Cortex of kidney (tissue), 1 donor: ENCODE measurements at places on chromosomes 5 and 9.

GRCh38 chr5:135108569-135108968, 74.5 kb upstream of the PITX1 start:
- DNase-seq, result no peak

GRCh38 chr5:130427222-130427955, 523.1 kb downstream of the CHSY3 start:
- no peak for DNase-seq

GRCh38 chr5:177303925-177304391, 359 bp downstream of the PRELID1 start:
- DNase-seq, result no peak

DNA sequence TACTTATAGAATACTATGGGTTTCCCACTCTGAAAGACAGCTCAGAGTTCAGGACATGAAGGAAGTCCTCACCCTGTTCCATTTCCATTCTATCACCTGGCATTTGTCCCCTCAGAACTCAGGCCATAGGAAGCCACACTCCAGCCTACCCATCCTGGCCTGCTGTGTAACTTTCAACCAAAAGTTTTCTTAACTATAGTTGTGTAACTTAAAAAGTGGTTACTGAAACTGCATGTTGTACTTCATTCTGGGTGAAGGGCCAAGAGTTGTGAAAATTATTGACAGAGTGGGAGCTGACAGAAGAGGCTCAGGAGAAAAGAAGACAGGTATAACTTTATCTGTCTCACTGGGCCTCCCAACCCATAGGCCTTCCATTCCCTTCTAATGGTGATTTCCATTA, 212.5 kb downstream of the RAB3C start:
- DNase-seq, result no peak

DNA sequence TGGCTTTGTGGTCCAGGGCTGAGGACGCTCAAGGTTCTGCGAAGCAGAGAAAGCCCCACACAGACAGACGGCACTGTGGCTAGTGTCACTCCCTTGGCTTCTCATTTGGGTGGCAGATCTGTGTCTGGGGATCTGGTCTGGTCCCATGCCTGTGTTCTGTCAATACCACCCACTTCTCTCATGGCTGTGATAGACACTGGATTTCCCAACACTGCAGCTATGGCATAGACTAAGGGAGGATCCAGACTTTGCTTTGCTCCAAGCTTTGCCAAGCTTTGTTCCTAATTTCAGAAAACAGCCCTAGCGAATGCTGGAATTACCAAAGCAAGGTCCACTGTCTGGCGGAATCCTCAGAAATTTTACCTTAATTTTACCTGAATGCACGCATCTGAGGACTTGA, 62.1 kb downstream of the GADD45G start:
- no peak for DNase-seq

- DNase-seq, result no peak
These were observed 29.9 kb downstream of the LHX3 start for GRCh38 chr9:136174779-136175615.

GRCh38 chr9:134637241-134637640, 4.4 kb upstream of the COL5A1 start:
- DNase-seq, result no peak

DNA sequence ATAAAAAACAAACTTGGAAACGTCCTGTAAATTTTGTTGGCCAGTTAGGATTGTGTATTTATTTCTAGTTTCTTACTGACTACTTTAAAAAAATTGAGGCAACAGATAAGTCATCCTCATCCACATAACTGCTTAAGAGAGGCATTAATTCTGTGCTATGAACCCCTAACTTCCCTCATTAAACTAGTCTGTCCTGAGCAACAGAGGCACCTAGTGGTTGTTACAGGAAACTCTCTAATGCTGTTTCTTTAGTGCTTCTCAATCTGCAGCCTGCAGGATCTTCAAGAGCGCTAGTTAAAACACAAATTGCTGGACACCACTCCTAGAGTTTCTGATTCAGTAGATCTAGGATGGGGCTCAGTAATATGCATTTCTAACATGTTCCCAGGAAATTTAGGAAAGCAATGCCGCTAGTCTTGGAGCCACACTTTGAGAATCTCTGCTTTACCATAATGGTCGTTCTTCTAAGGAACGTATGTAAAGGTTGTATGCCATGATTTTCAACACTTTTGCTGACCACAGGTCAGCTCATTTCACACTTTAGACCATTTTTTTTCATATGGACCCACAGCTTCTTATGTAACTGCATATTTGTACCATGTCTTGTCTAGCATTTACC, 410.1 kb upstream of the SMARCA2 start:
- DNase-seq, result no peak

DNA sequence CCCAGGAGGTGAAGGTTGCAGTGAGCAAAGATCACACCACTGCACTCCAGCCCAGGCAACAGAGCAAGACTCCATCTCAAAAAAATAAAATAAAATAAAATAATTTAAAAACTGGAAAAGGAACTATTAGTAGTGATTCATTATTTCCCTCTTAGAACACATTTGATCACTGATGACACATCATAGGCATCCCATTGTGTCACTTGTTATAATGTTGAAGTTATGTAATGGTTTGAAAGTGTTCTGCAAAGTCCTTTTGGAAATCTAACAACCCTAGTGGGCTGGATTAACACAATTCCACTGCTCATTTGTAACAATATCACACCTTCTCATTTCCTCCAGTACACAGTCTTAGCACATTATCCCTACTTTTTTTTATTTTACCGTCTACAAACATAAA, 81.8 kb upstream of the LMNB1 start:
- no peak for DNase-seq

DNA sequence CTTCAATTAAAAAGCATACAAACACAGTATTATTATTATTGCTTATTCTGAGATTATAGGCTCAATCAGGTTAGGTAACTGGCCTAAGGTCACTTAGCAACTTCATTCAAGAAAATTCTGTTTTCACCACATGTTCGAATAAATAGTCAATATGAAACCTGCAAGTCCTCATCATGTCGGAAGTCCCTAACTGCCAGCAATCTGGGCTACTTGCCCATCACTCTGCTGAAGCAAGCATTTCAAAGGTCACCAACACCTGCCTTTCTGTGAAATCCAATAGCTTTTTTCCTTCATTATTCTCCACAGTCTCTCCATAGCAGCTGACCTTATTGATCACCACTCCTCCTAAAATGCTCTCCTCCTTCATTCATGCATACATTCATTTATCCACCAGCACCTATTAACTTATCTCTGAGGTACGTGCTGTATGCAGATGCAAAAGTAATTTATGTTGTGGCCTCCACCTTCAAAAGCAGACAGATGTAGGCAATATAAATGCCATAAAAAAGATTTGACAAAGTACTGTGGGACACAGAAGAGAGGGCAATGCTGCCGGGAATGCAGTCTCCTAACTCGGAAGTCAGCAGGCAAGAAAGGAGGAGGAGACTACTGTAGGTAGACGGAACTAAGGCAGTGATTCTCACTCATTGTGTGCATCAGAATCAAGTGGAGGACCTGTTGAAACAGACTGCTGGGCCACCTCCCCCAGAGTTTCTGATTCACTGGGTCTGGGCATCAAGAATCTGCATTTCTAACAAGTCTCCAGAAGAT, 310.9 kb downstream of the BNC2 start:
- DNase-seq, result no peak

DNA sequence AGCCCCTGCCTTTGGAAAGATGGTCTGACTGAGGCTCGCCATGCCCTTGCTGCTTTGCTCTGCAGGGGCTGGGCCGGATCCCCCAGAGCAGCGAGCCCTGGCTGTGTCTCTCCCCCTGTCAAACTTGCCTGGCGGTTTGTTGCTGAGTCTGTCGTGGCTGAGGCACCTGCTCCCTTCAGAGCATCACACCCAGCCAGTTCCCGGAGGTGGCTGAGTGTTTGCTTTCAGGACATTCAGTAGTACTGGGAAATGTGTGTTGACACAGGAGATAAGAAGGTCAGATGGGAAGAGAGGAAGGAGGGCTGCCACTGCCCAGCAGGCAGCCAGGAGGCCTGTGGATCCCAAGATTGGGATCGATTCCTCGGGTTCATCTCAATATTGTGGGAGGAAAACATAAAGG, 62.9 kb downstream of the GADD45G start:
- no peak for DNase-seq

DNA sequence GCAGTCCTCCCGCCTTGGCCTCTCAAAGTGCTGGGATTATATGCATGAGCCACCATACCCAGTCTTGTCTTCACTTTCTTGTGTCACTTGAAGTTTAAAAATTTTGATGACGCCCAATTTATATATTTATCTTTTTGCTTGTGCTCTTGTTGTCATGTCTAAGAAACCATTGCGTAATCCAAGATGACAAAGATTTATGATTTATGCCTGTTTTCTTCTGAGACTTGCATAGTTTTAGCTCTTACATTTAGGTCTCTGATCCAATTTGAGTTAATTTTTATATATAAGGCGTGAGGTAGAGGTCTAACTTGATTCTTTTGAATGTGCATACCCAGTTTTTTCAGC, 18.6 kb downstream of the ANKHD1 start:
- no peak for DNase-seq

DNA sequence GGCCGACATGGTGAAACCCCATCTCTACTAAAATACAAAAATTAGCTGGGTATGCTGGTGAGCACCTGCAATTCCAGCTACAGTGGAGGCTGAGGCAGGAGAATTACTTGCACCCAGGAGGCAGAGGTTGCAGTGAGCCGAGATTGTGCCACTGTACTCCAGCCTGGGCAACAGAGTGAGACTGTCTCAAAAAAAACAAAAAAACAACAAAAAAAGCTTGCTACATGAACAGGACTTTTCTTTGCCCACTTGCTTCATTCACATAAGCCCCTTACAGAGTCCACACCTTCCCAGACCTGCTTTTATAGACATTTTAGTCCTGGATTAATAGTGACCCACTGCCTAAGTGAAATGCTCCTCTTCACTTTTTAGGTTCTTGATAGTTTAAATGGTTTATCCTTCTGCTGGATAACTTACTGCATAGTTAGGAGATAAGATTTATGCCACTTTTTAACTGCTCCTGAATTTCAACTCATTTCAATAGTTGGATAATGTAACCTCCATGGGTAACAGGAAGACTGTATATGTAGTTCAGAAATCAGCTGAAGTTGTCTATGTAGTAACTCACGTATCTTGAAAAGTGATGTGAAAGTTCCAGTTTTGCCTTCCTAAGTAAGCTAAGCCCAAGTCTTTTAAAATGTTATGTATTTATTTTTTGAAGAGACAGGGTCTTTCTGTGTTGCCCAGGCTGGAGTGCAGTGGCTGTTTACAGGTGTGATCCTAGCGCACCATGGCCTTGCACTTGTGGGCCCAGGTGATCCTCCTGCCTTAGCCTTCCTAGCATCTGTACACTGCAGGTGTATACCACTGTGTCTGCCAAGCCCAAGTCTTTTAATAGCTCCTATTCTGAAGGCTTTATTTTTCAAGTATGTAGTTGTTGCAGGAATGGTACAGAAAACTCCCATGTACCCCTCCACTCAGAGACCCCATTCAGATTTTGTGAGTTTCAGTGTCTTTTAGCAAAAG, 19.7 kb downstream of the SUB1 start:
- DNase-seq, result no peak

GRCh38 chr5:169826618-169827017, 153.7 kb downstream of the INSYN2B start:
- no peak for DNase-seq

DNA sequence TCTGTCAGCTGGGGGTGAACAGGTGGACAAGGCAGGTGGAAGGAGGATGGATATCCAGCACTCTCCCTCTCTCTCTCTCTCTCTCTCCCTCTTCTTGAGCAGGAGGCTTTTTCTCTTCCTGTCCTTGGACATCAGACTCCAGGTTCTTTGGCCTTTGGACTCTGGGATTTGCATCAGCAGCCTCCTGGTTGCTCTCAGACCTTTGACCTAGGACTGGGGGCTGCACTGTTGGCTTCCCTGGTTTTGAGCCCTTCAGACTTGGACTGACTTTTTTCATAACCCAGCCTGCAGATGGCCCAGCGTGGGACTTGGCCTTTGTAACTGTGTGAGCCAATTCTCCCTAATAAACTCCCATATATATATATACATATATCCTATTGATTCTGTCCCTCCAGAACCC, 35.0 kb upstream of the SEMA4D start:
- DNase-seq, result no peak

DNA sequence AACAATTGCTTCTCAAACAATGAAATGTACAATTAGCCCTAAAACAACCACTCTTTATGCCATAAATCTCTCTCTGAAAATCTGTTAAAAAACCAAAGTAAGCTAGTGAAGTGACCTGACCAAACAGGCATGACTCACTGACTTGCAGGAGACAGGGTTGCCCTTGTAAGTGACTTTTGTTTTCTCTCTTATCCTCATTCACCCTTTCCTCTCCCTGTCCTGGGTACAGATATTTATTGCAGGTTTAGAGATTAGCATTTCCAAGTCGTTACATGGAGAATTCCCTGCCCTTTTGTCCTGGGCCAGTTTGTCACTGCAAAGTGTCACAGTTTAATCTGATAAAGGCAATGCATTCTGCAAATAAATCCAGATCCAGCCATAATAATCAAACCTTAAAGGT, 484.2 kb downstream of the IRX1 start:
- no peak for DNase-seq

GRCh38 chr9:82369251-82369945, 380.8 kb downstream of the SPATA31D1 start:
- DNase-seq, result no peak

DNA sequence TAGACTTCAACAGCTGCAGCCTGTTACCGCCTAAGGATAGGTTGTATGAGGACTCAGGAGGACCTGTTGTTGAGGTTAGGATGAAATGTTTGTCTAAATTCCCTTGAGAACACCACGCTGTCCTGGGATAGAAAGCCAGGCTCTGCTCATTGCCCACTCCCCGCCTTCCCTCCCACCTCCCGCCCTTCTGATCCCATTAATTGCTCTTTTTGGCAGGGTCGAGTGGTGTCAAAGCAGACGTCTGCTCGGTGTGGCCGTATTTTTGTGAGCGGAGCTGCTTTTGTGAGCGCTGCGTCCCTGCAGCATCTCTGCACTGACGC, 62.3 kb downstream of the SPATA31C2 start:
- DNase-seq, result no peak

DNA sequence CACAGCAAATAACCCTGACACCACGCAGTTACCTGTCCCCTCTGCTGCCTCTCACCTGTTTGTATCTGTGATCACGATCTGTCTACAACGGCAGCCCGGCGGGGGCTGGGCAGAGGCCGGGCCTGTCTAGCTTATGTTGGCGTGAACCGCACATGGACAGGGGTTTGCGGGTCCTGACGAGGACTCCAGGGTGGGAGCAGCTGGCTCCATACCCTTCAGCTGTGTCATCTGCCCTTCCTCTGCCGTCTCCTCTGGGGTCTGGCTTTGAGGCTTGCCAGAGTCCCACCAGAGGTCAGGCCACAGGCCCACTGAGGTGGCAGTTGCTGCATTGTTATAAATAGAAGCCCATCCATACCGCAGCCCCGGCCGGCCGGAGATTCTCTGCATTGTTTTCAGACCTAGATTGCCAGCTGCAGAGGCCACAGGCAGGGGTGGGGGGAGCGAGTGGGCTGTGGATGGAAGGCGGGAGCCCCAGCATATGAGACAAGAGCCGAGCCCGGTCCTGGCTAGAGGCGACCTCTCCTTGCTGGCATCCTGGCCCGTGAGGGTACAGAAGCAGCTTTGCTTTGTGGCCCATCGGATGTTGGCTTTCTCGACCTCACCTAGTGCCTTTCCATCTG, 37.8 kb downstream of the FAM78A start:
- no peak for DNase-seq
